Fibroblast of skin of left biceps (primary cell): ENCODE measurements at places on chromosomes 7 and 10.

- peak; percentile 7 for DNase-seq
These were observed 74.6 kb downstream of the PPP1R17 start for GRCh38 chr7:31761646-31762045.

- DNase-seq = no peak
These were observed 23.8 kb upstream of the UBE2D1 start for GRCh38 chr10:58311026-58311425.

GRCh38 chr7:138941545-138941944 lies 39.6 kb downstream of the KIAA1549 start:
- DNase-seq = no peak

- no peak for DNase-seq
These were observed 438.6 kb downstream of the PLXNA4 start for GRCh38 chr7:132137681-132138080.

- DNase-seq = no peak
These were observed 330.1 kb downstream of the PAXIP1 start for GRCh38 chr7:154672659-154673415.

- DNase-seq = no peak
These were observed 214.7 kb downstream of the ELFN1 start for GRCh38 chr7:1884583-1885350.

GRCh38 chr10:62691336-62691735 lies 113.2 kb upstream of the ADO start:
- no peak for DNase-seq

- DNase-seq = no peak
These were observed 251.2 kb upstream of the HGF start for GRCh38 chr7:82021036-82021435.

- DNase-seq = no peak
These were observed 6.0 kb upstream of the PSMG3 start for GRCh38 chr7:1575809-1576208.

- no peak for DNase-seq
These were observed 485.1 kb downstream of the GLRX3 start for GRCh38 chr10:130621231-130621775.

GRCh38 chr10:122130474-122131110 lies 140.5 kb upstream of the BTBD16 start:
- no peak for DNase-seq

GRCh38 chr7:138980563-138981291 lies 462 bp downstream of the KIAA1549 start:
- DNase-seq = no peak

DNA sequence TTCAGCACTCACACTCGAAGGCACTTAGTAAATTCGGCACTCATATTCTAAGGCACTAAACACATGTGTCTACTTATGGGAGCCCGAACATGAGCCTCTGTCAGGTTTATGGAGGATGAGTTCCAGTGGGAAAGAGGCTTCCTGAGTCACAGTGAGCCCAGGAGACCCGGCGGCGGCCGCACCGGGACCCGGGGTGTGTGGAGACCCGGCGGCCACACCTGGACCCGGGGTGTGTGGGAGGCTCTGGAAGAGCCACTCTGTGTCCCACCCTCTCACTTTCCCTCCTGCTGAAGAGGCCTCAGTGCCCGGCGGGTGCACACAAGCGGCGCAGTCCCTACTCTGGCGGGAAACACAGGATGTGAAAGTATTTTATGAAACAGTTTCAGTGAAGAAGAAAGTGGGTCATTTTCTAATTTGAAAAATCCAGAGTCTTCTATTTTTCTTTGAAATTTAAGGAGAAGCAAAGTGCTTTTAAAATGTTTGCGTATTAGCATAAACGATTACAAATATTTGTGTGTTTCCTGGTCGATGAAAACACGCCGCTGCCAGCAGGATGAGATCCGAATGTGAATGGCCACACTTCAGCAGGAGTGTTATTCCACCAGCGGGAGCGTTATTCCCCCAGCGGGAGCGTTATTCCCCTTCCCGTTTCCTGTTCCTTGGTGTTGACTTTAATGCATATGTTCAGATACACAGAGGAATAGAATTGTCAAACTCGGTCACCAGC lies 625.1 kb downstream of the DNAJB6 start:
- DNase-seq = no peak

GRCh38 chr10:76071653-76072365 lies 640.4 kb downstream of the LRMDA start:
- DNase-seq = peak; percentile 95

- DNase-seq = no peak
These were observed 1.3 kb downstream of the MOSPD3 start for GRCh38 chr7:100613412-100614175.

- no peak for DNase-seq
These were observed 422.2 kb upstream of the MTPN start for GRCh38 chr7:136399385-136399784.

GRCh38 chr7:29563590-29564495 lies at the start of gene PRR15:
PRR15 (plus strand) TSS chr7:29563835; CDS start chr7:29566330, 2,495 bp downstream.
- no peak for DNase-seq

DNA sequence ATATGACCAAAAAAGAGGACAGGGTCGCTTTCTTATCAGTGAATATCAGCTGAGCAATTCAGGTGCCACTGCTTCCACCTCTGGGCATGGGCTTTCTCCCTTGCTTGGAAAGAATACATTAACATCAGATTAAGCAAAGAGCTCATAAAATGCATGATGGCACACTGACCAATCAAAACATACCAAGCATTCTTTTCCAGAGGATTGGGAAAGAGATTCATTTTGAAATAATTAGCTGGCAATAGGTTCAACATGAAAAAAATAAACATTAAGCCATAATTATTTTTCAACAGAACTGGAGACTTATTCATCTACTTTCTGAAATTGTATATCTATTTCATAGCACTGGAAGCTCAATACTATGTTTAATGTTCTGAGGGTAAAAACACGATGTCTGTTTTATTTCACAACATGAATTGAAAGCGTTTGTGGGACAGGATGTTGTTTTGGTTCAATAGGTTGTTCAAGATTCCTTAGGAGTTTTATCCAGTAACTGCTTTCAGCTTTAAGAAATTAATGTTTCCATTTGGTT lies 53.2 kb downstream of the TFAM start:
- DNase-seq = peak; percentile 72

GRCh38 chr10:102068216-102068615 lies 3.1 kb downstream of the HPS6 start:
- no peak for DNase-seq

- no peak for DNase-seq
These were observed 153.9 kb upstream of the PCBD1 start for GRCh38 chr10:71042216-71042615.

- DNase-seq = no peak
These were observed 88.0 kb upstream of the ADAM12 start for GRCh38 chr10:126476246-126476645.

DNA sequence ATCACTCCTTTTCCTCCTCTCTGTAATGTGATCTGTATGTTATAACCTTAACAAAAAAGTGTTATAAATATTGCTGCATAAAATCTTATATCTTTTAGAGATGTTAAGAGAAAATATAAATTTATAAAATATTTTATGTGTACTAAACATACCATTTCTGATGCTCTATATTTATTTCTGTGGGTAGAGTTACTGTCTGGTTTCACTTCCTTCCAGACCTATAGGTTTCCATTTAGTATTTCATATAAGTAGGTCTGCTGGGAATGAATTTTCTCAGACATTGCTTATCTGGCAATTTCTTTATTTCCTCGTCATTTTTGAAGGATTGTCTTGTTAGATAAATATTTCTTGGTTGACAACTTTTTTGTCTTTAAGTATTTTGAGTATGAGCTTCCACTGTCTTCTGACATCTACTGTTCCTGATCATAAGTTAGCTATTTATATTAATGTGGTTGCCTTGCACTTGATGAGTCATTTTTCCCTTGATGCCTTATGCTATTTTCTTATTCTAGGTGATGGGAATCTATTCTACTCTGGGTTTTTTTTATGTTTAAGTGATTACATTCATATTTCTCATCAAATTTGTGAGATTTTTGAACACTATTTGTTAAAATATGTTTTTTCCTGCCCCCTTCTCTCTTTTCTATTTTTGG lies 11.2 kb upstream of the THSD7A start:
- DNase-seq = no peak

DNA sequence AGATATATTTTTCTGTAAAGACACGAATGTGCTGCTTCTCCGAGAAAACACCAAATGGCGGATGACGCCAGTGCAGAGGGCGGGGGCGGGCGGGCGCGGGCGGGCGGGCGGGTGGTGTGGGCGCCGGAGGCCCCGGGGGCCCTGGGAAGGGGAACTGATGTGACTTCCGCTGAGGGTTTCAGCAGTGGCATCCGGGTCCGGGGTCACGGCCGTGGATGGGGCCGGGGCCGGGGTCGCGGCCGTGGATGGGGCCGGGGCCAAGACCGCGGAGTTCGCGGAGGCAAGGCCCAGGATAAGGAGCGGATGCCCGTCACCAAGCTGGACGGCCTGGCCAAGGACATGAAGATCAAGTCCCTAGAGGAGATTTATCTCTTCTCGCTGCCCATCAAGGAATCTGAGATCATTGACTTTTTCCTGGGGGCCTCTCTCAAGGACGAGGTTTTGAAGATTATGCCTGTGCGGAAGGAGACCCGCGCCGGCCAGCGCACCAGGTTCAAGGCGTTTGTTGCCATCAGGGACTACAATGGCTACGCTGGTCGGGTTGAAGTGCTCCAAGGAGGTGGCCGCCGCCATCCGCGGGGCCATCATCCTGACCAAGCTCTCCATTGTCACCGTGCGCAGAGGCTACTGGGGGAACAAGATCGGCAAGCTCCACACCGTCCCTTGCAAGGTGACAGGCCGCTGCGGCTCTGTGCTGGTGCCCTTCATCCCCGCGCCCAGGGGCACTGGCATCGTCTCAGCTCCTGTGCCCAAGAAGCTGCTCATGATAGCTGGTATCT lies 20.3 kb upstream of the IGF2BP3 start:
- no peak for DNase-seq

DNA sequence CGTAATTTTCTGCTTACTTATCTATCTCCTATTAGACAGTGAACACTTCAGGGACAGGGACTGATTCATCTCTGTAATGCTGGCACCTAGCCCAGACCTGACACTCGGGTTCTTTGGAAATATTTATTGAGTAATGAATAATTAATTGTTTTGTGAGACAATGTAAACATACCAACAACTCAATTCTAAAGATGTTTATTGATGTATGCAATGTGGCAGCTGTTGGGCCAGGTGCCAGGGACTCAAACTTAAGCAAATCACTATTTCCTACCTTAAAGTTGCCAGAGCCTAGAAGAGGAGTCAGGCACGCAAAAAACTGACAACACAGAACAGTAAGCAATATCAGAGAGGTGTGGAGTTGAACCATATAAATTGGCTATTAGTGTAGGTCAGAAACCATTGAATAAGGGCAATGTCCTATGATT lies 63.6 kb upstream of the BMPER start:
- no peak for DNase-seq

DNA sequence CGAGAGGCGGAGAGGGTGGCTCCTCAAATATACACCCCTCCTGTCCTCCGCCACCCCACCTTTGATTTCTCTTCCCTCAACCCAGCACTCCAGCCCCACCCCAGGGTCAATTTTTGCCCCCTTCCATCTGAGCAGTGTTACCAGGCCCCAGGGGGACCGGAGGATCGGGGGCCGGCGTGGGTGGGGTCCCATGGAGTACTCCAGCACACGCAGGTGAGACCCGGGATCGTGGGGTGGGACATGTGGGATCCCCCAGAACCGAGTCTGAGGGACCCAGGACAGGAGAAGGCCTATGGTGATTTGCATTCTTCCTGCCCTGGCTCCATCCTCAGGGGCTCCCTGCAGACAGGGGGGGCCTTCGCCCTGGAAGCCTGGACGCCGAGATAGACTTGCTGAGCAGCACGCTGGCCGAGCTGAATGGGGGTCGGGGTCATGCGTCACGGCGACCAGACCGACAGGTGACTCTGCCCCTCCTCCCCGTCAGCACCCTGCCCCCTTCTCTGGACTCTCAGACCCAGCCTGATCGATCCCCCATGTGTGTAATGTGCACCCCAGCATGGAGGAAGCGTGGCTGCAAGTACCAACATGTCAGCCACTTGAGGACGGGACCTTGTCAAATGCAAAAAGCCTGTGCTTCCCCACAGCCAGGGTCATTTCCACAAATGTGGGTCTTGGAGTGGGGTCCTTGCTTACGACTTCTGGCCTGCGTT lies 744 bp downstream of the TRIP6 start:
- no peak for DNase-seq

- DNase-seq = no peak
These were observed 22.4 kb downstream of the KCNH2 start for GRCh38 chr7:150955519-150956394.

DNA sequence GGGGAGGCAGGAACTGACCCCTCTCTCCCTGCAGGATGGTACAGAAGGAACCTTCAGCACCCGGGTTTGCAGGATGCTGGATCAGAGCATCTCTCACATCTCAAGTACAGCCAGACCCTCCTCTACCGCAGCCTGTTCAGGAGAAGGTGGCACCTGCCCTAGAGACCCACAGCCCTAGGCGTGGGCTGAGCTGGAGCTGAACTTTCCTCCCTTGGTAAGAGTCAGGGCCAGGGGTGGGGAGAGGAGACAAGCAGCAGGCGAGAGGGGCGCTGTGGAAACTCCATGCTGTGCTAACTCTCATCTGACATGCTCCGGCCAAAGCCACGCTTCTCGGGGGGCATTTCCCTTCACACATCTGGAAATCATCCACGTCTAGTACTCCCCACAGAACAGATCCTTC lies 154.4 kb downstream of the DIP2C start:
- DNase-seq = no peak

GRCh38 chr7:433558-433957 lies 86.1 kb downstream of the PDGFA start:
- no peak for DNase-seq

DNA sequence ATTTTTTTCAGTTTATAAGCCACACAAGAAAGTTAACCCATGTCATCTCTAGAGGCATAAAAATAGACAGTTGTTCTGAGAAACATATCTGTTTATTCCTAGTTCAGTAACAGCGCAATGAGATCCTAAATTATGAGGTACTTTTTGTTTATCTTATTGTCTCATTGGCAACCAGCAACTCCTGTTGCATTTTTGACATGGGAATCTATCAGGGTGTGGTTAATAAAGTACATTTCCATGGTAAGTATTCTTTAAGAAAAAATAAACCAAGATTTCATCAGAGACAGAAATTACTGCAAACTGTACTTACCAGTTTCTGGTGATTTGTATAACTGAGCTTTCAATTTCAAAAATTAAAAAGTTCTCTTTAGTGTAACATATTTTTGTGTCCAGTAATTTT lies 9.0 kb downstream of the FAS start:
- DNase-seq = no peak

- DNase-seq = peak; percentile 87
These were observed 170.2 kb upstream of the KLF14 start for GRCh38 chr7:130904031-130904757.
